ENCODE measurements at places on chromosomes 1 and 21. TPM values are rescaled to one million over a fixed set of nuclear protein-coding genes. Genes with fewer than 3 reads are reported as not detected.

Gene LCE1F
- total RNA-seq = not detected

Gene TNNT2
- total RNA-seq = 16.0 TPM

Gene KLHDC7A
- total RNA-seq = not detected

Gene CYP4A22
- not detected for total RNA-seq

Gene RNU5D-1
- total RNA-seq = not detected

Gene NIBAN1
- 42.6 TPM for total RNA-seq

Gene GRIK3
- not detected for total RNA-seq

Gene ENAH
- total RNA-seq = 25.1 TPM

Gene TRIM58
- 0.58 TPM for total RNA-seq

Gene RNF186
- total RNA-seq = not detected

Gene DRAXIN
- not detected for total RNA-seq

Gene SLC30A10
- total RNA-seq = not detected

Gene LPAR3
- 0.58 TPM for total RNA-seq

Gene OR2L5
- not detected for total RNA-seq

Gene ORC1
- 0.35 TPM for total RNA-seq

Gene ADCY10
- not detected for total RNA-seq

Gene TMPRSS3
- total RNA-seq = not detected

Gene SELL
- 0.26 TPM for total RNA-seq

Gene FCRLB
- total RNA-seq = 1.8 TPM

Gene KRTAP10-2
- total RNA-seq = not detected

Gene TNFSF4
- total RNA-seq = 1.4 TPM

Gene DNASE2B
- total RNA-seq = not detected

Gene HMCN1
- total RNA-seq = 18.7 TPM

Gene ZNF678
- 2.1 TPM for total RNA-seq

Gene TSPEAR
- total RNA-seq = not detected

Gene CHI3L1
- total RNA-seq = 238 TPM

Gene SLC6A17
- 0.26 TPM for total RNA-seq

Gene FCRL1
- total RNA-seq = not detected

Gene TAS1R1
- 0.17 TPM for total RNA-seq

Gene SPAG17
- total RNA-seq = not detected

Gene HTR6
- total RNA-seq = not detected
